Lower lobe of right lung (tissue), 2 donors: ENCODE measurements at places on chromosomes 11 and 22. TPM values are rescaled to one million over a fixed set of nuclear protein-coding genes. Genes with fewer than 3 reads are reported as not detected.
A peak's percentile ranks its signal among the peaks of the same experiment; 100 is the strongest.

DNA sequence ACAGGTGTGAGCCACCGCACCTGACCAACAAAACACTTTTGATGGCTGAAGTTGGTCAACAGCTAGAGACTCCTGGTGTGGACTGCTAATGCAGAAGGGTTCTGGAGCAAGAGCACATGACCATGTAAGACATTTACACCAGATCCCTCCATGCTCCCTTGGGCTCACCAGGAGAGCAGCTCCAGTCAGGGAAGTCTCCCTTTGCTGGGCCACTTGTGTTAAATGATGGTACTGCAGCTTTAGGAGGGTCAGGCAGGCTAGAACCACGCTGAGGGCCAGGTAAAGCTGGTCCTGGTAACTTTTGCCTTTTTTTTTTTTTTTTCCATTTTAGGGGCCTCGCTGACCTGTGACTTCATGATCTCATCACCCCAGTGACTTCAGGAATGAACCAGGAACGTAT, 146.4 kb downstream of the FBXO7 start:
- peak overlapping the region; percentile 90 for H3K27ac ChIP-seq
- peaks cover 82% of the 10 kb centered on the region for H3K4me1 ChIP-seq
- no peak for DNase-seq
- H3K27me3 ChIP-seq: peaks cover 1% of the 10 kb centered on the region
- H3K36me3 ChIP-seq: no peaks in the 10 kb centered on the region
- H3K4me3 ChIP-seq: no peak overlapping the region

Gene MAP6
- 10.8 TPM for total RNA-seq

Gene VSIG2
- 30.5 TPM for total RNA-seq

GRCh38 chr11:40149721-40150120, 1309.7 kb downstream of the LRRC4C start:
- no peak overlapping the region for H3K4me3 ChIP-seq
- no peak for DNase-seq
- no peaks in the 10 kb centered on the region for H3K36me3 ChIP-seq
- H3K27me3 ChIP-seq: no peaks in the 10 kb centered on the region

Gene IRAG1
- 12.9 TPM for total RNA-seq

DNA sequence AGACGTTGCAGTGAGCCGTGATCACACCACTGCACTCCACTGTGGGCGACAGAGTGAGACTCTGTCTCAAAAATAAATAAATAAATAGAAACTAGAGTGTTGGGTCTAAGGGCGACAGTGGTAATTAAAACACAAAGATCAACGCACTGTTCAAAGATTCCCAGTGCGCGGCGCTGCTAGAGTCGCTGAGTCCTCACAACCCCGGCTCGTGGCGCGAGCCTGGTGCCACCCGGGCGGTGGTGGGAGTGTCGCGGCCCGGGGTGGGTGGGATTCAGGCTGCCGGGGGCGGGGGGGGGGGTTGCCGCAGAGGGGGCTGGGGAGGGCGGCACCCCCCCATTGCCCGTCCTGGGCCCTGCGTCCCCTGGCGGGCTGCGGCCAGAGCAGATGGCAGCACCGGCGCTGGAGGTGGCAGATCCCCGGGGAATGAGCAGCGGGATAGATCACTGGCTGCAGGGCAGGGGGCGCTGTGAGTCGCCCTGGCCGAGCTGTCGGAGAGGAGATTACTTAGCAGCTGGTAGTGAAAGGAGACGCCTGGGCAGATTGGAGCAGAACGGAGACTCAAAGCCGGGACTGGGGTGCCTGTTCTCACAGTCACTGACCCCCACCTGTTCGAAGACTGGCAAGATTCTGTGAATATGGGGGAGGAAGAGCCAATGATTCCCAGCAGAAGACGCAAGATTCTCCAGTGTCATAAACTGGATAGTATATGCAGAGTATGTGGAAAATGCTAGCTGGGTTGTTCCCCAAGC, 30.2 kb upstream of the APOBEC3A start:
- H3K4me1 ChIP-seq: peaks cover 43% of the 10 kb centered on the region
- H3K27me3 ChIP-seq: peaks cover 12% of the 10 kb centered on the region
- H3K27ac ChIP-seq: peak overlapping the region; percentile 10
- peak; percentile 88 for DNase-seq
- H3K4me3 ChIP-seq: peak overlapping the region; percentile 46
